ENCODE measurements at places on chromosomes 4 and X.

DNA sequence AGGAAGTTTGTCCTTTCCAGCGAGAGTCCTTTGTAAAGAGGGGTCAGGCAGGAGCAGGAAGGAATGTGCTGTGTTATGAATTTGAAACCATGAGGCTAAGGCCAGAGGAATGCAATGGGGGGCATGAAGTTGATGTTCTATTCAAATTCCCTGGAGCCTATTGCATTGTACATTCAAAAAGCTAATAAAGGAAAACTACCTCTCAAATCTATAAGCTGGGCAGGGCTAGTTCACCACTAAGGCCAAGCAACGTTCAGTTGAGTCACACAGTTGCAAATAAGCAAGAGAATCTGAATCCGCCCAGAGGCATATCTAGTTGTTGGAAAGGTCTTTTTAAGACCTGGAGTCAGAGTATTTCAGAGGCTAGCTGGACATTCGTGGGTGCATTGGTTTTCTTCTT lies 148.3 kb downstream of the DCTD start:
- DNase-seq, result no peak

GRCh38 chr4:11424000-11424399 lies 4.7 kb downstream of the HS3ST1 start:
- no peak for DNase-seq

- DNase-seq, result peak; percentile 81
Measured at GRCh38 chr4:306551-306961, 1.3 kb upstream of the ZNF732 start.

DNA sequence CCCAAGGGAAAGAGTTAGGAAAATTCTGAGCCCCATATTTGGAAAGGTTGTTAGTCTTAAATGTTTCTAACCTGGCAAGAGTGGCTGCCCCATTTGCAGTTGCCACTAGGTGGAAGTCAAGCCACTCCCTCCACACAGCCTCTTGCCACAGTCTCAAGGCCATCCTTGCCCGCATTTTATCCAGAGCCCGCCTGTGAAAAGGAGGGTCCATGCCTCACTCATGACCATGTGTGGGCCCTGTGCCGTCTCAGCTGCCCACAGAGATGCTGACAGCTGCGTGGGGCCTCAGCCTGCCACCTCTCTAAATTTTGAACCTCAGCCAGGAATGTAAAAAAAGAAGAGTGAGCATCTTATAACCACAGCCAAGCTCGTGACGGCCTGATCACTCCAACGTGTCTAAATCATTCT lies 201.5 kb upstream of the FAM241A start:
- DNase-seq, result no peak

DNA sequence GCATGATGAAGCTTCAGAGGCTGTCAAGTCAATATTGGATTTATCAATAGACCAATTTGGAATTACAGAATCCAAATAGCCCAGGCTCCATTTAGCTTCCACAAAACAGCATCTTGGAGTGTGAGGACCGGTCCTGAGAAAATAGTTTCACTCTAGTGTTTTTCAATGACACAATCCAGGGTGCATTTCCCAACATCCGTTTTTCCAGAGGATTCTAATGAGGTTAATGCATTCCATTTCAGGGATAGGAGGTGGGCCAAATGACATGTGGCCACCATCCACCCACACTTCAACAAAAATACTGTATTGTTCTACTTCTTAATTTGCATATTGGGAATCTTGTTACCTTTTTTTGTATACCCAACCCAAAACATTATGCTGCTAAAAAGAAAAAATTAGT lies 229.8 kb upstream of the LDB2 start:
- DNase-seq, result no peak

DNA sequence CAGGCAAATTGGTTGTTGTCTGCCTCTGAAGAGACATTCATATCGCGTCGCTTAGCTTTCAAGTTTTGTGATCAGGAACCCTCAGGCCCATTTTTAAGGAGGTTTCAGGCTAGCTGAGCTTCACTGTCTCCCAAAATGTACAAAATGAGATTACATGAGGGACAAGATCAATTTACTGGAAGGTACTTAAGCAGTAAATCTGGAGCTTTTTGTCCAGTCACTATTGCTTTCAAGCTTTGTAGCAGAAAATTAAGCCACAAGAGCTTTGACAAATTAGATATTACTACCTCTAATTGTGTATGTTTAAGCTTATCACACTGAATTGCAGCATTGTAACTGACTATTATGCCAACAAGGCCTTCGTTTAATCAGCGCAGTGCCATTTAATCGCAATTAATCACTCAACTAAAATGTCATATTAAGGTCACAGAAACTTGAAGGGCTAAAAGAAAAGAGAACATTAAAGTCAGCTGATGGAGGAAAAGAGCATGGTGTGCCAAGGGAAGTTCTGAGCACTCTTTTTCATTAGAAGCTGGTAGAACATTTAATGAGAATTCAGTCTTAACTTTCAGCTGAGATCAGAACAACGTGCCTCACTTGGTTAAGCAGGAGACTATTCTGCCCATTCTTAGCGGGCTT lies 353.0 kb downstream of the FBXO8 start:
- DNase-seq, result no peak

- no peak for DNase-seq
Measured at GRCh38 chr4:178665916-178666315, 1223.7 kb upstream of the AGA start.

DNA sequence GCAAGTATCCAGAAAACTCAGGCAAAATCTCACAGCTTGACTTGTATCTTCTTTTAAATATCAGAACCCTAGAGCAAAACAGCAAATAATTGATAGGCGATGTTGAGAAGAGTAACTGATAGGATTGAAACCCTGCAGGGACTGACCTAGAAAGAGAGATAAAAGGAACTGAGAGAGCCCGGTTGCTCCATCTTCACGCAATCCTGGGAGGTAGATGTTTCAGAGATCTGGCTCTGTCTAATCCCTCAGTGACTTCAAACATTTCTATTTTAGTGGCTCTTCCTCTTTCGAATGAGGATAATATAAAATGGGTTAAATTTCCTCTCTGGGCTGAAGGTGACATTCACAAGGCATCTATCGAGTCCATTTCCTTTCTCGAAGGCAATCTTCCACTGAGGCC lies 39.3 kb upstream of the RPL34 start:
- no peak for DNase-seq

GRCh38 chr4:12286351-12286750 lies 857.7 kb upstream of the HS3ST1 start:
- DNase-seq, result no peak

DNA sequence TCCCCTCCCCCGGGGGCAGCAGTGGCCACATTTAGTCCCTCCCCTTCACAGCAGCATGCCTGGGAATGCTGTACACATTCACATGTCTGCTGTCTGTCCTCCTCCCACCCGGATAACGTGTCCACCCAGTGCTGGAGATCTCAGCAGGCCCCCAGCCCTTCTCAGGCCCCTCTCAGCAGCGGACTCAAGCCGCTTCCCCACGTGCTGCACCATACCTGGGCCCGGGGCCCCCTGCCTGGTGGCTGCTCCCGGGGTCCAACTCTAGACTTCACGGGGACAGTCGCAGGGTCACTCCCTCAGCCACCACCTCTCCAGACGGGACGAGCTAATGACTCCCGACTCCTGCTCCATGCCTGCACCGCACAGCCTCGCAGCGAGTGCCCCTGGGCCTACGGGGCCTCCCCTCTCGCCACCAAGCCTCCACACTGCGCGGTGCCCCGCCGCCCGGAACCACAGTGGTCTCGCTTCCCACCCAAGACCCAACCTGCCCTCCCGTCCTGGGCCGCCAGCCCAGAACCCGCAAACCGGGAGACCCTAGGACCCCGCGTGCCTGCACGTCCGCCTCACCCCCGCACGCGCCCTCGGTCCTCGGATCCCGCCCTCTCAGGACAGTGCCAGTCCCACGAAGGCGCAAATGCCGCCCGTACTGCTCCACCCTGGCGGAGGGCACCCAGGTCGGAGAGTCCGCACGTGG lies 1.3 kb upstream of the PCGF3 start:
- DNase-seq, result no peak

DNA sequence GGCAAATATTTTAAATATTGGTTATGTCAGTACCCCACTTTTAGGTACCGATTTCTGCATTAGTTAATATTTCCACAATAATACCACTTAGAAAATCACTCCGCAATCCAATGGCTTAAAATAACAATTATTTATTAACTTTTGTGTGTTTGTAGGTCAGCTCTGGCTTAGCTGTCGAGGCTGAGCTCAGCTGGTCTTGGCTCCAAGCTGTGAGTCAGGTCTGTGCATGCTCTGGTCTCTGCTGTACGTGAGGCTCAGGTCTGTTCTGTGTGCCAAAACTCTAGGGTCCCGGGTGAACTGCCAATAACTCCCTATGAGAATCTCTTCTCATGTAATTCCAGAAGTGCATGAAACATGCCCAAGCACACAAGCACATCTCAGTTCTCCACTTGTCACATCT lies 245.8 kb upstream of the GK2 start:
- DNase-seq, result no peak

DNA sequence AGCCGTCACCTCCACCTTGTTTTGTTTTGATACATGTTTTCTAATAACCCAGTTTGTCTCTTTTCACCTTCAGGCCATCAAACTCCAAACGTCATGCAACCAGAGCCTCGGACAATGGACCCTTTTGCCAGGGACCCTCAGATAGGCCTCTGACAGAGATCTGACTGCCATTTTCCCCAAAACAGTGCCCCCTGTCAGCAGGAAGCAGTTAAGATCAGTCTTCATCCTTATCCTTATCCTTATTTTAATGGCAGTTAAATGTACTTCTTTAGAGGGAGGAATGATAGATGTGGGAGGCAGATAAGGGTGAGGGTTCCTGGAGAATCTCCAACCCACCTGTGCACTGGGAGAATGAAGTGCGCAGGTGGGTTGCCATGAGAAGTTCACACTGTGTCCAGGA lies 135.7 kb downstream of the ANAPC10 start:
- no peak for DNase-seq

DNA sequence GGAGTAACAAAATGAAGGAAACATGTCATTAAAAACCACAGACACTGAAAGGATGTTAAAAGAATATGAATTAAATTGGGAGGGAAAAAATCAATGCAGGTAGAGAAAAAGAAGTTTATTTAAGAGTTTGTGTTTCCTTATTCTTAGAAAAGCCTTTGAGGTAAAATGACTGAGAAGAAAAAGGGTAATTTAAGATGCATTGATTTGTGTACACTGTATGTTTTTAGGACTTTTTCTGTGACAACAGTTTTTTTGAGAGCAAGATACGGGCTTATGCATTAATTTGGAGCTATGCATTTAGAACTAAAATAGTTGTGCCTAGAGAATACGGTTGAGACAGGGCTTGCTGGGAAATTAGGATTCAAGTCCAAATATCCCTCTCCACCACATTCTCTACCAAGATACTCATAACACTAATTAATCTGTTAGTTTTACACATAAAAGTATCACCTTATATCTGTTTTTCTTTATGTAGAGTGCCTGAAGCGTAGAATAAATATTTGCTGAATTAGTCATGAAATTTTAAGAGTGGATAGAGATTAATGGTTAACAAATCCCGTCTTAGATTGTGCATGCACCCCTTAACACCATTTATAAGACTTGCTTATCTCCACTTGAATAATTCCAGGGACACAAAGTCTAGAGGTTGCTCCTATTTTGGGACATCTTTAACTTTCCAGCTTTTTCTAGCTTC lies 232.5 kb downstream of the PCDH7 start:
- no peak for DNase-seq

- peak; percentile 78 for DNase-seq
Measured at GRCh38 chr4:143184217-143184502, 557 bp upstream of the USP38 start.

DNA sequence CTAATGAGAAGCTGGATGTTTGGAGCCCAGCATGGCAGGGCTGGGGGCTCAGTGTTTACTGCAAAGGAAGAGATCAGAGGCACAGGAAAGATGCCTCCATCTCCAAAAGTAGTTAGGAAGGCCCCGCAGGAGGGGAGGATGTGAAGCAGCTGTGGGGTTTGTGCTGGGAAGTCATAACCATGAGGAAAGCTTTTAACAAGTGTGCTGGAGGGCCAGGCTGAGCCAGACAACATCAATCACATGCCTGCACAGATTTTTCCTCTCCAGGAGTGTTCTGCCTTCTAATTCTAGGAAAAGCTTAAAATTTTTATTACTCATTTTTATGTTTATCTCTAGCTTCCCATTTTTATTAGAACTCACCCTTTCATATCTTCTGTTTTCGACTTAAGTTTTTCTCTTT lies 65.4 kb downstream of the GPR82 start:
- no peak for DNase-seq

DNA sequence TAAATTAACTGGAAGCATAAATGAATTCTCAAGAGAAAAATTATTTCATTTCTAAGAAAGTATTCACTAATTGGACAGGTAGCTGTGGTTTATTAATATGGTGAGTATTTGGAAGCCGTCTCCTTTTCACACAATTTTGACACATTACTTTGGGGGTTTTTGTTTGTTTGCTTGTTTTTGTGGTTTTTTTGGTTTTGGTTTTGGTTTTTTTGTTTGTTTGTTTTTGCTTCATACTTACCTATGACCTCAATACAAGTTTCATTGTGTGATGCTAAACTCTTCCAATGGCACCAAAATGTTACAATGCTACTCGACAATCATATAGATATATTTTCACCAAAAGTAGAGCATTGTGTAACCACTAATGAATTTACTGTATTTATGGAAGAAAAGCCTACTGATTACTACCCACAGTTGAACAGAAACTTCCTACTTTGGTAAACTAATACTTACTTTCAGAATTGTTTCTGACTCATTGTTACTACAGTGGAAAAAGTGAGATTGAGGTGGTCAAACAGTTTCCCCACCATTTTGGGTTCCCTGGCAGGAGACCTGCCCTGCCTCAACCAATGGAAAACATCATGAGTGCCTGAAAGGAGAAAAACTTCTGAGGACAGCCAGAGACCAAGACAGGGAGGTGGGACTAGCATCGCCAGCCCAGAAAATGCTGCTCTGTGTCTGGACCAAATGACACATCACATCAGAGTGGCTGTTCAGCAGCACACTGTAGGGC lies 443.1 kb downstream of the HNRNPD start:
- no peak for DNase-seq

DNA sequence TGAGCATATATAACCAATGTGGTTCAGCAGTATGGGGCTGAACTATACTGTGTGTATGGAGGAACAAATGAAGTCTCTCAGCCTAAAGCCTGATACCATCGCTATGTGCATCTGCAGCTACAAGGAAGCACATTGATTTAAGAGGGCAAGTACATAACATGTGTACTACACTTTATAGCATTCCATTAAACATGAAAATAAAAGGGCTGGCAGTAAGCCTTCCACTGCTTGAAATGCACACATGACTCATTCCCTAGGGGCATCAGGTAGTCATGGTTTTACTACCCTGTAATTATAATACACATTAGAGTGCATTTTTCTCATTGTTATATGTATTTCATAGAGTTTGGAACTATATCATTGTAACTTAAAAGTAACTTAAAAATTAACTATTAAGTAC lies 51.2 kb downstream of the SMARCA1 start:
- no peak for DNase-seq

GRCh38 chrX:126900937-126901336 lies 81.4 kb downstream of the PRR32 start:
- no peak for DNase-seq

- peak; percentile 5 for DNase-seq
Measured at GRCh38 chr4:8192748-8193738, 6.0 kb upstream of the SH3TC1 start.

DNA sequence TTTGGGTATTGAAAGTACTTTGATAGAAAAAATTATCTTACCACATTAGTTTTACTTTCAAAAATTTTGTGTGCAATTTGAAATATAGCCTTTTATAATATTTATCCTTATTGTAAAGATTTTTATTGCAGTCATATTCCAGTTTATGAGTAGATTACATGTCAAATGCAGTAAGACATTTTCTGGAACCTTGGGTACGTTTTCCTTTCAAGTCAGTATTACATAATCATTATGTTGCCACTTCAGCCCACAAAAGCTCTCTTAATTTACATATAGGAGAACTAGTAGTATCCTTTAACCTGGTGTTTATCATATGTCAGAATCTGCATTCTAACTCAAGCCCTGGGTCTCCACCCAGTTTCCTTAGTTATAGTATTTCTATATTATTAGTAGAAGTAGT lies 98.5 kb downstream of the CENPC start:
- no peak for DNase-seq

Measured in KG1 (cell line).